ENCODE measurements at places on chromosomes 3 and 15. TPM values are rescaled to one million over a fixed set of nuclear protein-coding genes. Genes with fewer than 3 reads are reported as not detected.

DNA sequence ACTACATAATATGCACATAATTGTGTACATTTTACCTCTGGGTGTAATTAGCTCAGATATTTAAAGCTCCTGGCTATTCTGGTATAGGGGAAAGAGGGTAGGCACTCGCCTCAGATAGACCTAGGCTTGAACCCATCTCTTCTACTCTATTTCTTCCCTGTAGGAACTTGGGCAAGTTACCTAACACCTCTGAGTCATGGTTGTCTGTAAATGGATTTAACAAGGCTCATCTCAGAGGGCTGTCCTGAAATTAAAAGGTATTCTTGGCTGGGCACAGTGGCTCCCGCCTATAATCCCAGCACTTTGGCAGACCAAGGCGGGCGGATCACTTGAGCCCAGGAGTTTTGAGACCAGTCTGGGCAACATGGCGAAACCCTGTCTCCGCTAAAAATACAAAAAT is 30.7 kb downstream of the NANOGP8 start:
- DNase-seq: no peak

Gene PATL2
- 1.0 TPM for polyA plus RNA-seq

GRCh38 chr3:36923981-36924743 is 20.7 kb downstream of the TRANK1 start:
- no peak for DNase-seq

- peak; percentile 33 for DNase-seq
These were observed 69.7 kb upstream of the LINGO1 start for GRCh38 chr15:77702211-77702957.

Gene ARHGAP11A
- polyA plus RNA-seq: 28.0 TPM

Gene CFAP91
- 4.0 TPM for polyA plus RNA-seq

Gene RLBP1
- not detected for polyA plus RNA-seq

GRCh38 chr3:53238051-53238850 is 17.6 kb downstream of the TKT start:
- peak; percentile 74 for DNase-seq
